ENCODE measurements at places on chromosomes 5 and 9.
A peak's percentile ranks its signal among the peaks of the same experiment; 100 is the strongest.

DNA sequence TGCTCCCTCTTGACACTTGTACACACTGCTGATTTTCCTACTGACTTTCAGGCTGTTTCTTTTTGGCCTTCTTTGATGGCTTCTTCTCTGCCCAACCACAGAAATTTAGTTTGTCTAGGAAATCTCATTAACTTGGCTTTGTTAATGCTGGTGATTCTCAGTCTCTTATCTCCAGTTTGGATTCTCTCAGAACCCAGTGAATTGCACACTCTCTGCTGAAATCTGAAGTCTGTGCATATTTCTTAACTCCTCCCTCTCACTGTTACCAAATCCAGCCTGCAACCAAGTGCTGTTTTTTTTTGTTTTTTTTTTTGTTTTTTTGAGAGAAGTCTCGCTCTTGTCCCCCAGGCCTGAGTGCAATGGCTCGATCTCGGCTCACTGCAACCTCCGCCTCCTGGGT, 117.2 kb downstream of the CDC42SE2 start:
- DNase-seq = no peak

GRCh38 chr9:104991144-104991953, 63.4 kb upstream of the ABCA1 start:
- peak; percentile 9 for DNase-seq

- no peak for DNase-seq
Observed at GRCh38 chr9:127179633-127180441, 57.4 kb upstream of the ANGPTL2 start.

GRCh38 chr9:99058964-99059921, 45.7 kb upstream of the TGFBR1 start:
- DNase-seq = no peak

DNA sequence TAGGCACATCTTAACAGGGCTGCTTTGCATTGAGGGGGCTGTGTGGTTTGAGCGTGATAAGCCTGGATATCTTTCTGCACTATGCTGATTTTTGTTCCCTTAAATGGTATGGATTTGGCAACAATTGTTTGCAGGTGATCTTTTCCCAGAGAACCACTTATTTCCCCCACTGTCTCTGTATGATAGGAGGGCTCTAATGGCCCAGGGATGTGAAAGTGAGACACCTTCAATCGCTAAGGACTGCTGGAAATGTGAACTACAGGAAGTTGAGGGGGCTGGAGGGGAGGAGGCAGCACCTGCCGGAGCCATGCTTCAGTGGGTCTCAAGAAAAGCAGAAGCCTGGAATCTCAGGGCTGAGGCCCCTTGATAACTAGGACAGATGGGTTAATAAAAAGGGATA, 29.4 kb downstream of the SYK start:
- DNase-seq = peak; percentile 38

DNA sequence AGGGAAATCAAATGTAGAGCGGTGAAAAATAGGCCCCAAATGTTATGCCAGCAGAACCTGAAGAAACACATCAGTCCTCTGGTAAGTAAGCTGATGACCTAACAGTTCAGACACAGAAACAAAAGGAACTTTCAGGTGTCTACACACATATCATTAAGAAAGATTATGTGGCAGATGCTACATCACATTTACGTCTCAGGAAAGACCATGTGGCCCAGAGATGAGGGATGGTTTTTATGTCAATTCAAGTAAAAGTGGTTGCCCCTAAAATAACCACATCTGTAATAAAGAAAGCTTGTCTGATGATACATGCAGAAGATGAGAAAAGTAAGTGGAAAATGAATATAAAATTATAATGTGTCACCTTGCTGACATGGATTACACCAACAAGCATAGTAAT, 31.4 kb downstream of the GNAQ start:
- DNase-seq = no peak

- DNase-seq = no peak
Observed at GRCh38 chr5:102481054-102481715, 17.6 kb downstream of the SLCO6A1 start.

GRCh38 chr5:108900668-108901067, 153.0 kb downstream of the FER start:
- DNase-seq = no peak

DNA sequence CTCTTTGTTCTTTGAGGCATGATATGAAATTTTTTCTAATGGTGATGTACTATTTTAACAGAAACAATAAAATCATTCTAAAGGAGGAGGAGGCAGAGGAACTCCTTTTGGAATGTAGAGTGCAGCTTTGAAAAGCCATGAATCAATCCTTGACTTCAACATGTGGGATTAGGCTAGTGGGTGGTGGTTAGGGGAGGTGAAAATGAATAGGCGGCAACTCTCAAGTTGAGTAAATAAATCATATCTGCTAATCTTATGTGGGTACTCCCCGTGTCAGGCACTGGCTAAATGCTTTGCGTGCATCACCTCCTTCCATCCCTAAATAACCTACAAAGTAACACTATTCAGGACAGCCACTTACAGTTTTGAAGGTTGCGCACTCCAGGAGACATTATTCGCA, 35.1 kb downstream of the FAM81B start:
- DNase-seq = no peak

DNA sequence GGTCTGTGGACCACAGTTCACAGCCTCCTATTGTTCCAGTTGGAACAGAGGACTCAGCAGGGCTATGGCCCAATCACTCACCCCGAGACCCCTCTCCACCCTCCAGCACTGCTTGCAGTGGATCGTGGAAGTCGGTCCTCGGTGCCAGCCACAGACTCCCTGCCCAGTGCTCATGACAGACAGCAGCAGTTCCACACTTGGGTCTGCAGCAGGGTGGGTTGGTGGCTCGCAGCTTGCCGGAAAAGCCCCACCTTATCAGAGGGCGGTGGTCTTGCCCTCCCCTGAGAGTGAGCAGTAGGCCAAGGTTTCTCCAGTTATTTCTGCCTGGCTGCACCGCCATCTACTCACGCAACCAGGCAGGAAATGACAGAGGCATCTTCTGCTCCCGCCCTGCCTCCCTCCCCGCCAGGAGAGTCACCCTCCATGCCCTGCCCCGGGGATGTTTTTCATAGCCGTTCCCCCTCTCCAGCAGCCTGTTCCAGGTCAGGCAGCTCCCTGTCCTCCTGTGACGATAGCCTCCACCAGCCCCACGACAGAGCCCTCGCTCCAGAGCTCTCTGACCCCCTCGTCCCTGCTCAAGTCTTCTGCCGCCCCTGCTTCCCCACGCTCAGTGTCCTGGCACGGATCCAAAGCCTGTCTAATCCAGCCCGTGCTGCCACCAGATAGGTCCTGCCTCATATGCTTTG, 34.5 kb downstream of the UNC5A start:
- no peak for DNase-seq

- no peak for DNase-seq
Observed at GRCh38 chr9:18362901-18363685, 110.9 kb upstream of the ADAMTSL1 start.

GRCh38 chr5:71782771-71783770, 64.0 kb downstream of the CARTPT start:
- peak; percentile 27 for DNase-seq

- no peak for DNase-seq
Observed at GRCh38 chr5:176781638-176782570, 28.5 kb upstream of the UNC5A start.

- DNase-seq = no peak
Observed at GRCh38 chr9:92671323-92671722, 1.4 kb upstream of the IPPK start.

DNA sequence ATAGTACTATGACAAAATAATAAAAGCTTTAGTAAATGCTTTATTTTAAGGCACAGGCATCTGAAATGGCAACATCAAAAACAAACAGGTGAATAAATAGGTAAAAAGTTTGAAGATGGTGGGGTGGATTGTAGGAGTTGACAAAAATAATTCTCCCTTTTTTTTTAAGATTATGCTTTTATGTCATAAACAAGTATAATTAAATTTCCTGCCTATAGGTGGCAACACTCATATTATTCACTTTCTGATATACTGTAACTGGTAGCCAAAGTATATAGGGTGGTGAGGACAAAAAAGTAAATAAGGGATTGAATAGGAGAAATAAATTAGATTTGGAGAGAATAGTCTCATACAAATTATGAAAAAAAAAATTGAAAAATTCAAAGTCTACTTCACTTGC, 120.0 kb upstream of the ACOT12 start:
- no peak for DNase-seq

- no peak for DNase-seq
Observed at GRCh38 chr9:113675475-113675941, 200.6 kb upstream of the ZNF618 start.

GRCh38 chr9:88831713-88832407, 159.4 kb upstream of the S1PR3 start:
- DNase-seq = no peak

- no peak for DNase-seq
Observed at GRCh38 chr5:134248256-134248655, 22.4 kb upstream of the PPP2CA start.

DNA sequence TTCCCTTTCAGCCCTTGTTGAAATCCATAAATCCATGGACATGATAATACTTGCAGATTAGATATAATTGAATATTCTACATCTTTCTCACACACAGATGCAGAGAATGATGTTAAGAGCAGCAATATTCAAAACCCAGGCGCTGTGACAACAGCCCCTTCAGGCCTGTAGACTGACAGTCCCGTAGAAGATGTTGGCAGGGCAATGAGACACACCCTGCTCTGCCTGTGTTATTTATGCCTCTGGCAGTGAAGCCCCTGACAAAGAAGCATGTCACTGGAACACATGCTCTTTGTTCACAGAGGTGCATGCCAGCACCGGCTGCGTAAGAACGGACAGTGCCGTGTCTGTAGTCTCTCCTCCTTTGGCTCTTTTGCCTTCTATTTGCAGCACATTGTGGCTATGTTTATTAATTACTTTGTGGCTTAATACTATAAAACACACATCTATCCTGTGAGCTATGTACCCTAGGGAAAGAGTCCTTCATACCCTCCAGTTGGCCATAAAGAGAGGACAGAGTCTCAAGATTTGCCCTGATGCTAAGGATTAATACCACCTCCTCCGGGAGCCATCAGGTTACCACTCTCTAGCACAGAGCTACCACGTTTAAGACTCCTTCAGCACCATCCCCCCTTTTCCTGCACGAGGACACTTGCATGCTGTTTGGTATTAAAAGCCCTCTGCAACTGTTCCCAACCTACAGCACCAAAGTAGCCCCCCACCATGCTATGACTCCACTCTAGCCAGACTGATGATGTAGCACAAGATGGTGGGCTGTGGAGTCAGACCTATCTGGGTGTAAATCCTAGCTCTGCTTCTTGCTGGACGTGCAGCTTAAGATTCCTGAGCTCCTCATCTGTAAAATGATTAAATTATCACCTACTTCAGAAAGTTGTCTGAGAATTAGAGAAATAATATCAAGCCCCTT, 2.0 kb upstream of the ANP32B start:
- DNase-seq = no peak

- DNase-seq = no peak
Observed at GRCh38 chr5:160165137-160166068, 46.2 kb upstream of the PWWP2A start.

DNA sequence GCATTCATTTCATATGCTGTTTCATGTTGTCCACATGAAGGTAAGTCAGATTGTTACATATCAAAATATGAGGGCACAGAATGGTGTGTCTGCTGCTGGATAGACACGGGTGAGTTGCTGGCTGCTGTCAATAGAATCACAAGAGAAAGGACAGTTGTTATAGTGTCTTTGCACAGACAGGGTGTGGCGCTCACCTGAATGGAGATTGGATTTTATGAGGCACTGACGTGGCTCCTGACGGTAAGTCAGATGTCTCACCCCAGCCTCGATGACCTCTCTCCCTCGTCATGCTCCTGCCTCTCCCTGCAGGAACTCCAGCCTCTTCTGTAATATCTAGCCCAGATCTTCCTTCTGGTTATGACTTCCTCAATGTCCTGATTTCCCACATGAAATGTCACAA, 75.4 kb upstream of the SELENOP start:
- no peak for DNase-seq

GRCh38 chr5:58381566-58381965, 78.3 kb downstream of the PLK2 start:
- DNase-seq = no peak

GRCh38 chr9:69611221-69611620, 61.0 kb downstream of the APBA1 start:
- DNase-seq = no peak

GRCh38 chr9:117008876-117009275, 321.8 kb downstream of the TRIM32 start:
- no peak for DNase-seq

DNA sequence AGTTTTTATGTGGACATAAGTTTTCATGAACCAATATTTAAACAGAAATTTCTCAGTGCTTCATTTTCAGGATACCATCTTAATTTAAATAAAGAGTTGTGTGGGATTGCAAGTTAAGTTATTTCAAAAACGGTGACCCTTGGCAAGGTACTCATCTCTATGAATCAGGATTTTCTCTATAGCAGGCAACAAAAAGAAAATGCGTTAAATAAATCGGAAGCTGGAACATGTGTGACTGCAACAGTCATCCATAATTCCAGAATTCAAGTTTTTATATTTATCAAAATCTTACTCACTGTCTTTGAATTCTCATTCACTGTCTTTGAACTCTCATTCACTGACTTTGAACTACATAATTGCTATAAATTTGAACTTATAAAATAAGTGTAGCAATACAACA, 5.8 kb upstream of the RECK start:
- DNase-seq = no peak

GRCh38 chr5:34838785-34839714, at the start of gene TTC23L:
TSS of gene TTC23L (plus strand) at chr5:34839164. CDS start at chr5:34840672, 1,508 bp downstream.
- peak; percentile 95 for DNase-seq

GRCh38 chr5:137360607-137361006, 138.5 kb downstream of the SPOCK1 start:
- DNase-seq = no peak
